Thyroid gland (tissue), 4 donors: ENCODE measurements at places on chromosomes 11 and 22. TPM values are rescaled to one million over a fixed set of nuclear protein-coding genes. Genes with fewer than 3 reads are reported as not detected.

- H3K36me3 ChIP-seq, result no peaks in the 10 kb centered on the region
- no peak overlapping the region for H3K4me3 ChIP-seq
- H3K4me1 ChIP-seq, result peaks cover 9% of the 10 kb centered on the region
- H3K27ac ChIP-seq, result no peak overlapping the region
- DNase-seq, result no peak
Measured at GRCh38 chr11:10916665-10917064, 58.8 kb upstream of the ZBED5 start.

DNA sequence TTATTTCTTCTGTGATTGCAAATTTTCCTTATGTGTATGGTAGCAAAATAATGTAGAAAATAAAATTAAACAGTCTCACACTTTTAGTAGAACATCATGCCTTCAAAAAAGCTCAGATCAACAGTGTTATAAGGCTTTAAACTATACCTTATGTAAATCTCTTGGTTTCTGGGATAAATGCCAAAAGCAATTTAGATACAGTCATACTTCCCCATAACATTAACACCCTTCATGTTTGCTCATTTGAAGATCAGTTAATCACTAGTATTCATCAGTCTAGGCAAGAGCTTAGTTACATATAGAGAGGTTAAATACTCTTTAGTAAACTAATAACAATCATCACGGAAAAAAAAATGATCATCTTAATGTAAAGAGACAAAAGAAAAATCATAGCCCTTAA, 421.8 kb upstream of the ANO3 start:
- H3K4me1 ChIP-seq, result no peaks in the 10 kb centered on the region
- DNase-seq, result no peak
- H3K27me3 ChIP-seq, result no peaks in the 10 kb centered on the region
- H3K4me3 ChIP-seq, result no peak overlapping the region
- H3K27ac ChIP-seq, result no peak overlapping the region

GRCh38 chr11:46471943-46472661, 80.5 kb upstream of the CHRM4 start:
- no peak for DNase-seq
- H3K27ac ChIP-seq, result no peak overlapping the region
- no peaks in the 10 kb centered on the region for H3K27me3 ChIP-seq
- no peak overlapping the region for H3K4me3 ChIP-seq

DNA sequence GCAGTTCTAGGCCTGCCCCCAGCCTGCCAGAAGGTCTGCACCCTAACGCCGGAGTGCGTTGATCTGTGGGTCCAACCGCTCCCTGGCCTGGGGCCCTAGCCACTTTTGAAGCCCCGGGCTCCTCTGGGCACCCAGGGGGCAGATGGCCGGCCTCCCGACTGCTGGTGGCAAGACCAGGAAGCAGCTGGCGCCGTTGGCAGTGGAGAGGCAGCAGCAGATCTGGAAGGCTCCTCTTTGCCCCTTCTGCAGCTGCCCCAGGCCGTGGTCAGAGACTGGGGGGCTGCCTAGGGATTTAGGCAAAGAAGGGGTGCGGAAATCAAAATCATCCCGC, 445 bp upstream of the VWCE start:
- H3K4me1 ChIP-seq, result peaks cover 8% of the 10 kb centered on the region
- no peaks in the 10 kb centered on the region for H3K27me3 ChIP-seq
- H3K27ac ChIP-seq, result no peak overlapping the region
- H3K4me3 ChIP-seq, result no peak overlapping the region
- DNase-seq, result peak; percentile 18

DNA sequence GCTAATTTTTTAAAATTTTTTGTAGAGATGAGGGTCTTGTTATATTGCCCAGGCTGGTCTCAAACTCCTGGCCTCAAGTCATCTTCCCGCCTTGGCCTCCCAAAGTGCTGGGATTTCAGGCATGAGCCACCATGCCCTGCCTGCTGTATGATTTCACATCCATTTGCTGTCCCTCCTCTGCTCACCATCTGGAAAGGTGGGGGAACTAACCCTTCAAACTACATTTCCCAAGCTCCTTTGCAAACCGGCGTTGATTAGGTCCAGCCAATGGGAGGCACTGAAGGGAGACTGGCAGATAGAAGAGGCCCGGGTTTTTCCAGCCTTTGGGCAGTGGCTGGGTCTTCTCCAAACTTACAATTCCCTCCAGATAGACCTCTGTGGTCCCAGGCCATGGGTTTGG, 19.3 kb downstream of the RFPL1 start:
- no peaks in the 10 kb centered on the region for H3K27me3 ChIP-seq
- no peaks in the 10 kb centered on the region for H3K4me1 ChIP-seq
- DNase-seq, result no peak
- H3K4me3 ChIP-seq, result no peak overlapping the region
- no peak overlapping the region for H3K27ac ChIP-seq

GRCh38 chr11:111814557-111815320, 48.5 kb upstream of the PPP2R1B start:
- no peak for DNase-seq
- peak overlapping the region; percentile 35 for H3K27ac ChIP-seq
- H3K36me3 ChIP-seq, result no peaks in the 10 kb centered on the region
- H3K27me3 ChIP-seq, result no peaks in the 10 kb centered on the region

DNA sequence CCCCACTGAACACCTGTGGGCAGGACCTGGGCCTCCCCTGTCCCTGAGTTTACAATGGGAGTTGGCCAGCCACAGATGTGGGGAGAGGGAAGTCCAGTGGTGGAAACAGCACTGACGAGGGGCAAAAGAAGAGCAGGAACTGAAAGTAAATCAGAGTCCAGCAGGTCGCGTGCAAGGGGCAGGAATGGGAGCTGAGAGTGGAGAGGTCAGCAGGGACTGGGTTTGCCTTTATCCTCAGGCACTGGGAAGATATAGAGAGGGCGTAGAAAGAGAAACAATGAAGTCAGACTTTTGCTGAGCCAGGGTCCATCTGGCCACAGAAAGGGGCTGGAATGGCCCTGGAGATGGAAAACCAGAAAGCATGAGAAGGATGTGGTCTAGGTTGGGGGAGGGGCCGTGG, 8.5 kb downstream of the P2RY6 start:
- no peak for DNase-seq
- H3K4me3 ChIP-seq, result no peak overlapping the region
- H3K36me3 ChIP-seq, result no peaks in the 10 kb centered on the region
- H3K27me3 ChIP-seq, result no peaks in the 10 kb centered on the region
- H3K27ac ChIP-seq, result no peak overlapping the region

GRCh38 chr22:49903322-49904039, 14.8 kb downstream of the ALG12 start:
- H3K27me3 ChIP-seq, result no peaks in the 10 kb centered on the region
- H3K4me3 ChIP-seq, result no peak overlapping the region
- no peak overlapping the region for H3K27ac ChIP-seq
- H3K36me3 ChIP-seq, result peaks cover 44% of the 10 kb centered on the region

DNA sequence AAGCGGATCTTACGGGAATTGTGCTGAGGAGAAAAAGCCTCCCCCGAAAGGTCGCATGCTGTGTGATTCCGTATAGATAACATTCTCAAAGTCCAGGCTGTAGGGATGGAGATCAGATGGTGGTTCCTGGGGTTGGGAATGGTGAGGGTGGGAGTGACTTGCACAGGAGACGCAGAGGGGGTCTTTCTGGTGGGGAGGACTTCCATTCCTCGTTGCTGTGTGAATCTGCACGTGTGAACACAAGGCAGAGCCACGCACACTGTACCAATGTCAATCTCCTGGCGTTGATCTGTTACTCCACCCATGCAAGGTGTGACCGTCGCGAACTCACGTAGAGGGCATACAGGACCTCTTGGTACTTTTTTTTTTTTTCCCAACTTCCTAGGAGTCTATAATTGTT, 59.0 kb upstream of the KCNQ1OT1 start:
- H3K27ac ChIP-seq, result no peak overlapping the region
- DNase-seq, result no peak
- no peak overlapping the region for H3K4me3 ChIP-seq
- peaks cover 4% of the 10 kb centered on the region for H3K4me1 ChIP-seq

DNA sequence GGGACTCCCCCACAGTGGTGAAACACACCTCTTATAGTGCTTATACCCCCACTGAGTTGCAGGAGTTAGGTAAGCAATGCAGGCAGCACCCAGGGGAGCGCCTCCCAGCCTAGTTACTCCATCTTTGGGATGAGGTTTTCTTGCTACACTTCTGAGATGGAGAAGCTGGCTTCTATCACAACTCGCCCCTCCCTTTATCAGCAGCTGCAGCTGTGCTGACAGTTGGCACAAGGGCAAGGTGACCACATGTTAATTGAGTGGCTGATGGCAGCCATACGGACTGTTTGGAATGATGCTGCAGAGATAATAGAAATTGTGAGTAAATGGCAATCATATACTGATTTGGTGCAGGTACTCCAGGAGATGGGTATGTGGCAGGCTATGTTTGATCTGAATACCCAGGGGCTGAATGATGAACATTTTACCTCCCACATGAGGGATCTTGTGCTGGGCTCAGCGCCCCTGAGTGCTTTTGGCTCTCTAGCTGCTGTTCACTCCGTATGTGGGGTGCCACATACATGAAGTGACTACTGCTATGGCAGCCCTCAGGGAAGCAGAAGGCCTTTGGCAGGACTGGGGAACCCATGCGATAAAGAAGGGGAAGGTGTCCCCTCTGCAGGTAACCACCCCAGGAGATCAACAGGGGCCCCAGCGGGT, 29.2 kb upstream of the KCNA4 start:
- H3K36me3 ChIP-seq, result no peaks in the 10 kb centered on the region
- no peaks in the 10 kb centered on the region for H3K4me1 ChIP-seq
- H3K27ac ChIP-seq, result no peak overlapping the region
- no peak overlapping the region for H3K4me3 ChIP-seq

GRCh38 chr11:9396752-9397151, 12.3 kb downstream of the IPO7 start:
- H3K36me3 ChIP-seq, result no peaks in the 10 kb centered on the region
- no peak overlapping the region for H3K4me3 ChIP-seq
- no peak overlapping the region for H3K27ac ChIP-seq
- peaks cover 4% of the 10 kb centered on the region for H3K4me1 ChIP-seq

DNA sequence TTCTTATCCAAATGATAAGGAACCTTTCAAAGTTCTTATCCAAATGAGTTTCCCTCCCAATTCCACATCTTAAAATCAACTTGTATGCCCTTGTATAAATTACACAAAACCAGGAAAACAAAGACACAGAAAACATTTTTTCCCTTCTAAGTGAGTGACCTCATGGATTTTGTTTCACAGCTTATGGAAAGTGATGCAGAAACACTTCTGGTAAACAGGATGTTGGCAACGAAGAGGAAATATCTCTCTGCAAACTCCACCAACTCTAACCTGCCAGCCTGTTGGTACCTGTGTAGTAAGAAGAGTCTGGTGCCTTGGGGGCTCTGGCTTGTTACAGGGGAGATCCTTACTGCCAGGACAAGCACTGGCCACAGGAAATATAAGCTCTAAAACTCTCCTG, 57.0 kb downstream of the CELSR1 start:
- DNase-seq, result no peak
- H3K27ac ChIP-seq, result no peak overlapping the region
- H3K36me3 ChIP-seq, result no peaks in the 10 kb centered on the region
- no peak overlapping the region for H3K4me3 ChIP-seq

DNA sequence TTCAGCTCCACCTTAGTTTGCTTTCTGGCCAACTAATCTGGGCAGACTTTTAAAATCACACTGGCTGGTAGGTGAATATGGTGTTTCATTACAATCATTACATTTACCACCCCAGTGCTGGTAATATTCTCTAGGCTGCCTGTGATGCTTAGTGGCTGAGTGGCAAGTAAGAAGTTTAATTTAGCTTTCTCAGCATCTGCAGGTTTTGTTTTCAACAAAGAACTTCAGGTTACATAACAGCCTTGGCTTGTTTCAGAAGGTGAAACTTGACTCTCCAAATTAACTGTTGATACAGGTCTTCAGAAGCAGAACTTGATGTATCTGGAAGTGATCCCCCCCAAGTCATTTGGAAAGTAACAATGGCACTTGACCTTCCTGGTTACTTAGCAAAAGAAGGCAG, 423.3 kb upstream of the CCDC90B start:
- H3K27me3 ChIP-seq, result no peaks in the 10 kb centered on the region
- H3K4me3 ChIP-seq, result no peak overlapping the region
- H3K4me1 ChIP-seq, result peaks cover 16% of the 10 kb centered on the region
- H3K27ac ChIP-seq, result peak overlapping the region; percentile 71
- H3K36me3 ChIP-seq, result no peaks in the 10 kb centered on the region

DNA sequence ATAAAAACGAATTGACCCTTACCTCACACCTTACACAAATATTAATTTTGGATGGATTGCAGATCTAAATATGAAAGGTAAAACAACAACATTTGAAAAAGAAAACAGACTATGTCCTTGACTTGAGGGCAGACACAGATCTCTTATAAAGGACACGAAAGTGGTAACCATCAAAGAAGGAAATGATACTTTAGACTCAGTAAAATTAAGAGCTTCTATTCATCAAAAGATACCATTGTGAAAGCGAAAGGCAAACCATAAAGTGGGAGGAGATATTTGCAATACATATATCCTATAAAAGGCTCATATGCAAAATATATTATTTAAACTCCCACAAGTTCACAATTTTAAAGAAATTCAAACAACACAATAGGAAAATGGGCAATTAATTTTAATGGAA, 5.0 kb downstream of the HEPACAM start:
- H3K4me3 ChIP-seq, result no peak overlapping the region
- no peaks in the 10 kb centered on the region for H3K27me3 ChIP-seq
- H3K27ac ChIP-seq, result no peak overlapping the region
- H3K36me3 ChIP-seq, result no peaks in the 10 kb centered on the region
- no peak for DNase-seq

GRCh38 chr11:69915501-69916250, 96.5 kb upstream of the FGF3 start:
- H3K27ac ChIP-seq, result peak overlapping the region; percentile 65
- H3K36me3 ChIP-seq, result no peaks in the 10 kb centered on the region
- no peak overlapping the region for H3K4me3 ChIP-seq
- peaks cover 23% of the 10 kb centered on the region for H3K4me1 ChIP-seq

DNA sequence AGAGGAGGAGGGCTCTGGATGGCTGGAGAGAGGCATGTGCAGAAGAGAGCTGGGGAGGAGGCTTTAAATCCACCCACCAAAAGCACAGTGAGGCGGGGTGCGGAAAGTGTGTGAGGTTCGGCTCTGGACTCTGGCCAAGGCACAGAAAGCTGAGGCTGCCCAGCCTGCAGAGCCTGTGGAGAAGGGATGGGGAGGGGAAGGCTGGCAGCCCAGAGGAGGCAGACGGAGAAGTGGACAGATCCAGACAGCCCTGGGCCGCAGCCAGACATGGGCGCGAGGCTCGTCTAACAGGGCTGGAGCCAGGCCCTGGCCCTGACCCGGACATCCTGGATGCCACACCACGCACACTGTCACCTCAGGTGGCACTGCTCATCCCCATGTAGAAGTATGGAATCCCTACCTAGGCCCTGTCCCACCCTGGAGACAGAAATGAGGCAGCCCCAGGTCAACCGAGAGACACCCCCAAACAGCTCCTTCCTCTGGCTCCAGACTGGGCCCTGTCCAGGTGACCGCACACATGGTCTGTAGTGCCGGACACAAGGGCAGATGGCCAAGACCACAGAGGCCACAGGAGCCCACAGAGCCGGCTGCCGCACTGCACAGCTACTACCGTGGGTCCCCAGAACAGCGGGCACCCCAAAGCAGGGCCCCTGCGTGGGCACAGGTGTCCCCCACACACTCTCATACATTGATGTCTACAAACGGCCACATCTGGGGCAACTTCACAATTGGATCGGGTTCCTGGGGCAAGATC, 16.6 kb upstream of the MOB2 start:
- peak overlapping the region; percentile 11 for H3K27ac ChIP-seq
- no peaks in the 10 kb centered on the region for H3K27me3 ChIP-seq
- no peak overlapping the region for H3K4me3 ChIP-seq
- peaks cover 60% of the 10 kb centered on the region for H3K4me1 ChIP-seq
- peak; percentile 86 for DNase-seq

GRCh38 chr11:46560300-46560991, 33.4 kb downstream of the AMBRA1 start:
- no peak overlapping the region for H3K4me3 ChIP-seq
- peak overlapping the region; percentile 32 for H3K27ac ChIP-seq
- DNase-seq, result no peak
- H3K36me3 ChIP-seq, result no peaks in the 10 kb centered on the region
- no peaks in the 10 kb centered on the region for H3K27me3 ChIP-seq

Gene DDIAS
- total RNA-seq, result 3.3 TPM

Gene SLC22A8
- total RNA-seq, result not detected

Gene SPA17
- 25.2 TPM for total RNA-seq
